ENCODE measurements at places on chromosomes 13 and 19. TPM values are rescaled to one million over a fixed set of nuclear protein-coding genes. Genes with fewer than 3 reads are reported as not detected.

GRCh38 chr19:11410682-11411081, 8.4 kb downstream of the RGL3 start:
- DNase-seq, result no peak

GPR18 gene
- polyA plus RNA-seq, result 3.0 TPM

GRCh38 chr13:41641429-41641828, 184.1 kb downstream of the RGCC start:
- no peak for DNase-seq

EBPL gene
- 245 TPM for polyA plus RNA-seq

Measured in GM23338 (cell line).